Endothelial cell of umbilical vein (primary cell): ENCODE measurements at places on chromosomes 16 and 17. TPM values are rescaled to one million over a fixed set of nuclear protein-coding genes. Genes with fewer than 3 reads are reported as not detected.

GRCh38 chr16:51003850-51004566 is 147.1 kb downstream of the SALL1 start:
- H3K4me3 ChIP-seq: no peak overlapping the region
- H3K27ac ChIP-seq: no peak overlapping the region
- no peaks in the 10 kb centered on the region for H3K4me1 ChIP-seq
- no peaks in the 10 kb centered on the region for H3K27me3 ChIP-seq
- no peak for DNase-seq

- no peak overlapping the region for H3K27ac ChIP-seq
- peaks cover 12% of the 10 kb centered on the region for H3K4me1 ChIP-seq
- H3K36me3 ChIP-seq: no peaks in the 10 kb centered on the region
- no peaks in the 10 kb centered on the region for H3K27me3 ChIP-seq
- no peak overlapping the region for H3K4me3 ChIP-seq
These were observed 17.6 kb upstream of the HELZ start for GRCh38 chr17:67262435-67263117.

CCDC144A gene
- 0.27 and 2.9 TPM in 2 replicates for total RNA-seq

GRCh38 chr17:69390795-69391501 is 23.5 kb upstream of the MAP2K6 start:
- DNase-seq: no peak
- H3K27me3 ChIP-seq: no peaks in the 10 kb centered on the region
- no peaks in the 10 kb centered on the region for H3K36me3 ChIP-seq

GRCh38 chr17:42453439-42453838 is 5.2 kb upstream of the ATP6V0A1 start:
- no peak overlapping the region for H3K27ac ChIP-seq
- no peaks in the 10 kb centered on the region for H3K27me3 ChIP-seq
- peaks cover 19% of the 10 kb centered on the region for H3K4me1 ChIP-seq
- no peak for DNase-seq
- H3K4me3 ChIP-seq: no peak overlapping the region
- no peaks in the 10 kb centered on the region for H3K36me3 ChIP-seq

DNA sequence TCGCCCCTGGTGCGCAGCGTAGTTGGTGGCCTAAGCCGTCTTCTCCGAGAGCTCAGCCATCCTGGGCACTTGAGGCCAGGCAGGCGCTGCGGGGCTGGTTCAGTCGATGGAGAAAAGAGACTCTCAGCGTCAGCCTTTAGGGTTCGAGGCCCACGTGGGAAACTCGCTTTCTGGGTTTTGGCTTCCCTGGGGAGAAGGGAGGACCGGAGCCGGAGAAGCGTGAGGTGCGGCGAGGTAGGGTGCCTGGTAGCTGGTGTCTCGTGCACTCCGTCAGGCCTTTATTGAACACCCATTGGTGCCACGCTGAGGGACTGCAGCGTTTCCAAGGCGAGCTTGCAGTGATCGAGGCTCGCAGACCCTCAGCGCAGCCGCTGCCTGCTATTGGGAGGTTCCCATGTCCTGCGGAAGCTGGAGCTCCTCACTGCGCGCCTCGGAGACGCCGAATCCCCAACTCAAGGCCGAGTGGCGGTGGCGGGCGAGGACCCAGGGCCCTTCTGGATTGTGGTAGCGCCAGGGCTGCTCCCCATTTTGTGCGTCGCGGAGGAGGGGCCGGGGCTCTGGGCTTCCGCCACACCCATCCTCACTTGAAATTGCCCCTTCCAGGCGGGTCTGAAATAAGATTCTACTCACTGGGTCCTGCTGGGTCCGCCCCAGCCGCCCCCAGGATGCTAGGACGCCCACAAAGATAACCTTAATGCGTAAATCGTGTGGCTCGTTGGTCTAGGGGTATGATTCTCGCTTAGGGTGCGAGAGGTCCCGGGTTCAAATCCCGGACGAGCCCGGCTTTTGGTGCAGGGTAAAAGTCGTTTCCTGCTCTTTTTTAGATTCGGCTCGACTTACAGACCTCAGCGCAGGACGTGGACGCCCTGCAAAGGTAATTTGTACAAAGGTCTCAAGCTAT is 1.2 kb downstream of the OR1F1 start:
- peak overlapping the region; percentile 21 for H3K4me3 ChIP-seq
- no peak overlapping the region for H3K27ac ChIP-seq
- peak; percentile 51 for DNase-seq
- no peaks in the 10 kb centered on the region for H3K36me3 ChIP-seq

DNA sequence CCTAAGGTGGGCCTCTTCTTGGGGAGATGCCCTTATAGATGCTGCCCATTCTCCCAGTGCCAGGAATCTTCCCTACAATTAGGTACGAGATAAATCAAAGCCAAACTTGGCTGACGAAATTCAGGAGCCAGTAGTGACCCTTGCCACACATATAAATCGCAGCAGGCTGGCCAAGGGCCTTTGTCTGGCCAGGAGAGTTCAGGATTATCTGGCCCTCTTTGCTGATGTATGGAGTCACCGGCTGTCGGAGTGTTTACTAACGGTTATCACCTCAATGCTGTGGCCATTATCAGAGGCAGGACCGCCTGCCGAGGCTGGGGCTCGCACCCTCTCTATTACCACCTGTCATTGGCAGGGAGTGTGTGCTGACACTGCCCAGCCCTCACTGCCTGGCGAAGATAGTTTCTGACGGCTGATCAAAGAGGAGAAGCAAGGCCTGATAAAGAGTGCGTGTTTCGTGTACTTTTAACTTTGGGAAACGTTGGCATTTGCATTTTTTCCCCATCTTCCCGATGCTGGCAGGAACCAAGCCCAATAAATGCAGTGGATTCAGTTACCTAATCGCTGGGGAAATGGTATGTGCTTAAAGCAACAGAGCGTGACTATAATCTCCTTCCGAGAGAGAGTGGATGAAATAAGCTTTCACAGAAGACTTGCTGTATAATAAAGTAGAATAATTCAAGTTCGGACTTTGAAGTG is 32.8 kb upstream of the TBX2 start:
- peaks cover 3% of the 10 kb centered on the region for H3K27me3 ChIP-seq
- H3K36me3 ChIP-seq: no peaks in the 10 kb centered on the region
- no peak overlapping the region for H3K27ac ChIP-seq
- no peaks in the 10 kb centered on the region for H3K4me1 ChIP-seq

GRCh38 chr16:26642047-26642664 is 424.6 kb upstream of the C16orf82 start:
- H3K36me3 ChIP-seq: no peaks in the 10 kb centered on the region
- no peaks in the 10 kb centered on the region for H3K4me1 ChIP-seq
- no peak overlapping the region for H3K27ac ChIP-seq

EXOC3L1 gene
- 10.8 and 19.4 TPM in 2 replicates for total RNA-seq

- no peaks in the 10 kb centered on the region for H3K36me3 ChIP-seq
- H3K4me1 ChIP-seq: no peaks in the 10 kb centered on the region
- H3K27me3 ChIP-seq: no peaks in the 10 kb centered on the region
These were observed 190.9 kb upstream of the CHMP6 start for GRCh38 chr17:80800481-80801391.

- peak overlapping the region; percentile 58 for H3K27ac ChIP-seq
- H3K4me1 ChIP-seq: peaks cover 35% of the 10 kb centered on the region
- no peaks in the 10 kb centered on the region for H3K27me3 ChIP-seq
- H3K4me3 ChIP-seq: peak overlapping the region; percentile 67
- DNase-seq: peak; percentile 58
- peaks cover 8% of the 10 kb centered on the region for H3K36me3 ChIP-seq
These were observed 4.7 kb upstream of the CHD3 start for GRCh38 chr17:7883781-7884386.

DNA sequence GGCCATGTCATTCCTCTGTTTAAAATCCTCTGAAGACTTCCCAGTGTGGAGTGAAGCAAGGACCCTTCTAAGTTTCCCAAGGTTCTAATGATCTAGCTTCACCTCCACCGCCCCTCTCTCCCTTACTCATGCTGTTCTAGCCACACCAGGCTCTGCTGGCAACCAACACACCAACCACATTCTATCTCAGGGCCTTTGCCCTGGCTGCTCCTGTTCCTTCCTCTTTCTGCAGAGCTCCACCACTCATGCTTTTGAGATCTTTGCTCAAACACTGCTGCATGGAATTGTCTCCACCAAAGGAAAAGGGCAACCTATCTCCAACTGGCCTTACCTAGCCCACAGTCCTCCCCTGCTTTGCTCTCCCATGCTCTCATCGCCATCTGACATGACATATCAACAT is 128.7 kb downstream of the XYLT1 start:
- no peak overlapping the region for H3K4me3 ChIP-seq
- no peaks in the 10 kb centered on the region for H3K27me3 ChIP-seq
- no peaks in the 10 kb centered on the region for H3K4me1 ChIP-seq
- H3K27ac ChIP-seq: no peak overlapping the region

NKD1 gene
- total RNA-seq: 0.32 TPM in 1 of 2 replicates, not detected in the other

DNA sequence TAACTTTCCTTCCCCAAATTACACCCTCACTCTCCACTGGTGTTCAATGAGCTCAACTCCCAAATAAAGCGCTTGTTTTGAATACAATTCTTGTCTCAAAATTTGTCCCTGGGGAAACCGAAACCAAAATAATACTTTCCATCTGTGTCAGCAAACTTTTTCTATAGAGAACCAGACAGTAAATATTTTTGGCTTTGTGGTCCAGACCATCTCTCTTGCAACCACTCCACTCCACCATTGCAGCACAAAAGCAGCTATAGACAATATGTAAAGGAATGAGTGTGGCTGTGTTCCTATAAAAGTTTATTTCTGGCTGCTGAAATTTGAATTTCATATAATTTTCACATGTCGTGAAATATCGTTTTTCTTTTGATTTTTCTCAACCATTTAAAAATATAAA is 84.6 kb upstream of the ERCC4 start:
- no peaks in the 10 kb centered on the region for H3K36me3 ChIP-seq
- no peak overlapping the region for H3K4me3 ChIP-seq
- no peak for DNase-seq
- H3K4me1 ChIP-seq: no peaks in the 10 kb centered on the region
- H3K27me3 ChIP-seq: no peaks in the 10 kb centered on the region

DNA sequence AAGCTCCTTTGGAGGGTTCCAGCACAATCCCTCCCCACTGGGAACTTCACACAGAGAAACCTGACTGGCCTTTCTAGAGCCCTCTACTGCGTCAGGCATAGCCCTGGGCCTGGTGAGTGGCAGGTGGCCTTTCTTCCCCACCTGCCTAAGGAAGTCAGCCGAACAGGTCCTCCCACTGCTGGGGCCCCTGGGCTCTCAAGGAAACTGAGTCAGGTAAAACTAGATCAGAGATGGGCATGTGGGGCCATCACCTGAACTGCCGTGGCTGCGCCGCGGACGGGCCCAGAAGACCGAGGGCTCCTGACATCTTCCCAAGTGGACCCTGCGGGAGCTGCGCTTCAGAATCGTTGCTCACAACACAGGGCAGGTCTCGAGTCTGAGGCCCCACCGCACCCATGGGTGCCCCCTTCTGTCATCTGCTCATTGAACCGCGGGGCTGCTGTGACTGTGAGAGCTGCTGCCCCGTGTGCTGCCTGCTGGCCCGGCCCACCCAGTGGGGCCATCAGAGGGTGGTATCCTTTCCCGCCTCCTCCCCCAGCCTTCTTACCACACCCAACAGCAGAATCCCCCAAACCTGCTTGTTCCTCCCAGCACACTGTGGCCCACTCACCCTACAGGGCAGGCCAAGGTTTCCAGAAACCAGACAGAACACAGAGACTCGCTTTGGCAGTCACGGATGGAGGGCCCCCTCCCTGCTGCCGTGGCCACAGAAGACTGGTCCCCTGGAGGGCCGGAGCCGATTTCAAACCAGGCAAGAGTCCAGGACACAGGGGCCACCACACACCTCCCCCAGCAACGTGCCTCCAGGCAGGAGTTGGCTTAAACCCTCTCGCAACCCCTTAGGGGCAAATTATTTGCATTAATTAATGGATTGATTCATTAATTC is 81.1 kb downstream of the TBC1D16 start:
- H3K27me3 ChIP-seq: no peaks in the 10 kb centered on the region
- no peaks in the 10 kb centered on the region for H3K4me1 ChIP-seq
- DNase-seq: no peak

DNA sequence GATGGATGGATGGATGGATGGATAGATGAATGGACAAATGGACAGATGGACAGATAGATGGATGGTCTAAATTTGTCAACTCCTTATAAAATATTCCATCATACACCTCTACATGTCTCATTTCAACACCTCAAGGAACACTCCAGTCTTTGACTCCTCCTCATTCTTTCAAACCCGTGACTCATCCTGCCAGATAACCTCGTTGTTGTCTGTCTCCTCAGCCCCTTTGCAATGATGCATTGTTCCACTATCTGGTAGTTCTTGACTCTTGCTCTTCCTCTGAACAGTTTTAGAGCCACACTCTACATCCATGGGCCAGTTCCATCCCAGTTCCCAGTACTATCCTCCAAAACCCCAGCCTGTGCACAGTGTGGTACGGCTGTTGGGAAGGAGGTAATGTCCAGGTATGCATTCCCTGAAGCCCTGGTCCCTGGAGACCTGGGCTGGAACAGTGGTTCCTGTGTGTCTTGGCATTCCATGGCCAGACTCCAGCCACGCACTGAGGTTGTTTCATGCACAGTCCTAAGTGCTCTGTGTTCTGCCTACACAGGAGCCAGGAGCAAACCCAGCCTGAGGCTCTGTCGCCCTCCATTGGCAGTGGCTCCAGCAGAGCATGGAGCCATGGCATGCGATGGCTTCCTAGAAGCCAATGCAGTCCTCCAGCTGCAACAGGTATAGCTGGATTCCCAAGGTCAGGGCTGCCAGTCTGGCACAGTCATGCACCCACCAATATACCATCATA is 105.7 kb downstream of the C17orf67 start:
- no peaks in the 10 kb centered on the region for H3K36me3 ChIP-seq
- no peak overlapping the region for H3K4me3 ChIP-seq

- no peaks in the 10 kb centered on the region for H3K4me1 ChIP-seq
- no peaks in the 10 kb centered on the region for H3K36me3 ChIP-seq
- no peak overlapping the region for H3K4me3 ChIP-seq
- no peak overlapping the region for H3K27ac ChIP-seq
- no peak for DNase-seq
These were observed 20.9 kb upstream of the CALB2 start for GRCh38 chr16:71337631-71338030.

IRX3 gene
- total RNA-seq: not detected in 2 replicates

DNA sequence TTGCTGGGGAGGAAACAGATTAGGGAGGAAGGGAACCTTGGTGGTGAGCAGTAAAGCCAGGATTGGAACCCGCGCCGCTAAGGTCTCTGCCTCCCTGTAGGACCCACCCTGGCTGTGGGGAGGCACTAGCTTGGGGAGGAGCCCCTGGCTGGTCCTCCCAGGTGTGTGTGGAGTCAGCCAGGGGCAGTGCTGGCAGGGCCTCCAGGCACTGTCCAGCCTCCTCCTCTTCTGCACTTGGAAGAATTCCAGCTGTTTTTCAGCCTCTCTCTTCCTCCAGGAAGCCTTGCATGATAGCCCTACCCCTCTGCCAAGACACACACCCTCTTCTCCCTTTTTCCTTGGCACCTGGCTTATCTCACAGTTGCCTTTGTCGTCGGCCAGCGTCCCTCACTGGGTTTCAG is 34.8 kb downstream of the TMEM235 start:
- peaks cover 13% of the 10 kb centered on the region for H3K27me3 ChIP-seq
- H3K4me3 ChIP-seq: no peak overlapping the region
- H3K4me1 ChIP-seq: peaks cover 9% of the 10 kb centered on the region

GRCh38 chr16:85234310-85235204 is 122.3 kb upstream of the CIBAR2 start:
- H3K27me3 ChIP-seq: no peaks in the 10 kb centered on the region
- peaks cover 14% of the 10 kb centered on the region for H3K4me1 ChIP-seq
- H3K36me3 ChIP-seq: no peaks in the 10 kb centered on the region
- peak overlapping the region; percentile 49 for H3K4me3 ChIP-seq

GRCh38 chr16:66474750-66475199 is 47.7 kb downstream of the BEAN1 start:
- H3K36me3 ChIP-seq: no peaks in the 10 kb centered on the region
- H3K4me1 ChIP-seq: peaks cover 5% of the 10 kb centered on the region
- no peak overlapping the region for H3K27ac ChIP-seq

TEX19 gene
- not detected in 2 replicates for total RNA-seq

CDRT15 gene
- not detected in 2 replicates for total RNA-seq

AOC2 gene
- total RNA-seq: 1.6 and 1.9 TPM in 2 replicates
